Mammary epithelial cell (primary cell): ENCODE measurements at places on chromosomes 6 and 20.

DNA sequence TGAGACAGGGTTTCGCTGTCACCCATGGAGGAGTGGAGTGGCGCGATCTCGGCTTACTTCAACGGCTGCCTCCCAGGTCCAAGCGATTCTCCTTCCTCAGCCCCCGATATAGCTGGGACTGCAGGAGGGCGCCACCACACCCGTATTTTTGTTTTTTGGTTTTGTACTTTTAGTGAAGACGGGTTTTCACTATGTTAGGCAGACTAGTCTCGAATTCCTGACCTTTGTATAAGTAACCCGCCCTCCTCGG lies 115.4 kb upstream of the BTN3A2 start:
- DNase-seq: peak; percentile 48

- no peak for DNase-seq
These were observed 29.8 kb upstream of the CCN2 start for GRCh38 chr6:131980791-131981623.

GRCh38 chr6:132390017-132390416 lies 11.3 kb downstream of the MOXD1 start:
- no peak for DNase-seq

- DNase-seq: no peak
These were observed 5.4 kb upstream of the RAB44 start for GRCh38 chr6:36692220-36692619.

DNA sequence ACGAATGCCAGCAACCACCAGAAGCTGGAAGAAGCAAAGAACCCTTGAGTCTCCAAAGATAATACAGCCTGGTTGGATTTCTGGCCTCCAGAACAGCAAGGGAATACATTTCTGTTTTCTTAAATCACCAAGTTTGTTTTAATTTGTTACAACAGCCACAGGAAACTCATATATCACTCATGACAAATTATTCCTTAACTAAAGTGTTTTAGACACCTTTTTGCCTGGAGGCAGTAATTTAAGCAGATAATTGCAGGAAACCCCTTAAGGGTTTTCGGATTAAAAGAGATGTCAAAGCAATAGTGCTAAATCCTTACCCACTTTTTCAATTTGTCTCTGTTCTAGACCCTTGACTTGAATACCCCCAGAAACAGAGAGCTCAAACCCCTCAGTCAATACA lies 1050.0 kb downstream of the EPHA7 start:
- no peak for DNase-seq

GRCh38 chr6:125753218-125753936 lies 3.9 kb downstream of the HEY2 start:
- no peak for DNase-seq

- no peak for DNase-seq
These were observed 2.4 kb upstream of the BPIFA2 start for GRCh38 chr20:33165416-33166055.

- DNase-seq: no peak
These were observed 64.6 kb upstream of the MCM9 start for GRCh38 chr6:118999494-119000040.

GRCh38 chr6:88804701-88805100 lies 158.7 kb downstream of the RNGTT start:
- DNase-seq: no peak

DNA sequence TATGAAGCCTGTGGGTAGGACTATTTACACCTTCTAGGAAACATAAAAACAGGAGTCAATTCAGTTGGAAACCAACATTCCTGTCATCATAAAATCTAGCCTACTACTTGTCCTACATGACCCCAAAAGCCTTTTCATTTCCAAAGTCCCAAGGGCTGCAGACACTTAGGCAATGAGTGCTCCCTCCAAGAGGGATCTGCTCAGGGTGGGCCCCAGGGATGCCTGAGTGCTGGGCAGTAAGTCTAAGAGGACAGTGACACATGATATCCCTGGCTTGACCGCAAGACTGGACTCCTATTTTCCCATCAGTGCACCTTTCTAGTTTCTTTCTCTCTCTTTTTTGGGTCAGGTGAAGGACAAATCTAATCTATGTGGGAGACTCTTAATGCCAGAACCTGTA lies 1101.3 kb downstream of the GRIK2 start:
- DNase-seq: no peak

GRCh38 chr6:36822506-36823269 lies 16.6 kb downstream of the CPNE5 start:
- no peak for DNase-seq

- no peak for DNase-seq
These were observed 706.5 kb upstream of the MAN1A1 start for GRCh38 chr6:120056085-120056484.

- no peak for DNase-seq
These were observed 1012.1 kb downstream of the KIF16B start for GRCh38 chr20:15561070-15561569.

DNA sequence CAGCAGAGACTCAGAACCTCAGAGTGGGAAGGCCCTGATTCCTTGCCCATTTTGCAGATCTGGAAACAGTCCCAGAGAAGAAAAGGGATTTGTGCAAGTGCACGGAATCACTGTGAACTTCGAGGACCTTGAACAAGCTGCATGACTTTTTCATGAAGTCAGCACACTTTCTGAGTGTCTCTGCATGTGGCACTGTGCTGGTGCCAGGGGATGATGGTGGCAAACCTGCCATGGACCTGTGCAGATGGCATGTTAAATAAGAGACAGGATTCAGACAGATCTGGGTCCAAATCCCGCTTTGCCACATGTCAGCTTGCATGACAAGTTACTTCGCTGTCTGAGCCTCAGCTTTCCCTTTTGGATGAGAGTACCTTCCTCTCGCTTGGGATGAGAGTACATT lies 26.8 kb downstream of the ZNF831 start:
- DNase-seq: no peak

DNA sequence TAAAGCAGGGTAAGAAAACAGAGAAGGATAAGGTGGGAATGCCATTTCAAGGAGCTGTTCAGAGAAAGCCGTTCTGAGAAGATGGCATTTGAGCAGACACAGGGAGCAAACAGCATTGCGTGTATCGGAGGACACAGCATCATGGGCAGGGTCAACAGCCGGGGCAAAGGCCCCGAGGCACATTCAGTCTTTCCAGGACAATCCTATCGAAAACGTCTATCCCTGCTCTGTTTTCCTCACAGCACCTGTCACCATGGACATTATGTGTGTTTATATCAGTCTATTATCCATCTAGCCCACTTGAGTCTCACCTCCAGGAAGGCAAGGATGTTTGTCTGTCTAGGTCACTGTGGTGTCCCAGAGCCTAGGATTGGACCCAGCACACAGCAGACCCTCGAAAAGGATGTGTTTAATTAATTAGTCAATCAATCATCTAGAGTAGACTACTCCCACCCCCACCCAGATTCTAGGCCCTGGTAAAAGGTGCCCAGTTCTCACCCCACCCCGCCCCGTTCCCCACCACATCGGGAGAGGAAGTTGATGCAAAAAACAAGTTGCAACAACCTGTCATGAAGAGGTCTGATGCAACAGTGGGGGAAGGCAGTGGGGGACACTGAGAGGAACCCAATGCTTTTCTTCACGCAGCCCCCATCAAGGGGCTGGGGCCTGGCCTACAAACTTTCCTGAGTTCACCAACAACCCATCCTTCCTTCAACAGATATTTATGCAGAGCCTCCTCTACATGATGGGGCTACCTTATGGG lies 66.6 kb downstream of the PREX1 start:
- DNase-seq: no peak

DNA sequence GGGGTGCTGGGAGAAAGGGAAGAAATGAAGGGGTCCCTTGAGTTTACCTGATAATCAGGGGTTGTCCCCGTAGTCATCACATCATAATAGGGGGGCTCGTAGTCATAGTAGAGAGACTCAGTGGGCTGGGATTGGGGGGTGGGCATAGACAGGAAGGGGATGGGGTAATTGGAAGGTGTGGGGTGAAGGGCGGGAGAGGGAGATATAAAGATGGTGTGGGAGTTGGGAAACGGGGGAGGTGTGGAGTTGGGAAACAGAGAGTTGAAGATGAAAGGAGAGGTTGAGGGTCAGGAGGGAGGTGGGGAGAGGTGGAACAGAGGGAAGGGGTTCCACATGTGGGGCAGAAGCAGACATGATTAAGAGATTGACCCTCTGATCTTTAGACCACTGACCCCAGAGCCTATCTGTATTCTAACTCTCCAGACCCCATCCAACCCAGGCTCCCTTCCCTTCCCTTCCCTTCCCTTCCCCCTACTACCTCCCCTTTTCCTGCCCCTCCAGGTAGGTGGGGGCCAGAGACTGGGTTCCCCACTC lies 6.5 kb downstream of the COL11A2 start:
- no peak for DNase-seq

GRCh38 chr20:47118641-47119040 lies 224.0 kb downstream of the EYA2 start:
- DNase-seq: no peak

GRCh38 chr6:624979-625378 lies 31.9 kb downstream of the HUS1B start:
- no peak for DNase-seq

DNA sequence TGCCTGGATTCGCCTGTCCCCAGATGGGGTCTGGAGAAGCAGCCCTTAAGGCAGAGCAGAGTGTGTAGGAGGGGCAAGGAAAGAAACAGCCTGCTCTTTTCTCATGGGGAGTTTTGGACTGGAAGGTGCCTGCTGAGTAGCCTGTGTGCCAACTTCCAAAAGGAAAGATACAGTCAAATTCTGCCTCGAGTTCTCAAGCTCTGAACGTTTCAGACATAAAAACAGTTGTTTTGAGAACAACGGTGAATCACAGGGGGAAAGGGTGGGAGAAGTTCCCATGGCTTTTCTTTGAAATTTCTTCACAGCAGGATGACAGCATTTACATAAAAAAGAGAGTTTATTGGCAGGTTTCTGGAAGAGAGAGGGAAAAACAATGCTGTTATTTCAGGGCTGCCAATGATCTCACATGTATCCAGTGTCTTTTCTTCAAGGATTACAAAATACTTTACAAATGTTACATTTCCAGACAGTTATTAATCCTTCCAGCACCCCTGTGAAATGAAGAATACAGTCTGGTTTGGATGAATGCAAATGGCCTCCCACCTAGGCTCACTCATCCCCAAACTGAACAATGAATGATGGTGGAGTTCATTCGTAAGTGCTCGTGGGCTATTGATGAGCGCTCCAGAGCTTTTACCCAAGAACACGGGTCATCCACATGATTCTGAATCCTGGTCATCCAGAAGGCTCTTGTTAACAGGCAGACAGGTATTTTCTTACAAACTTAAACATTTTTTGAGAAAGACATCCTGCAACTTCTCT lies 33.8 kb upstream of the ECI2 start:
- DNase-seq: no peak

GRCh38 chr6:156068881-156069280 lies 613.2 kb upstream of the NOX3 start:
- no peak for DNase-seq

DNA sequence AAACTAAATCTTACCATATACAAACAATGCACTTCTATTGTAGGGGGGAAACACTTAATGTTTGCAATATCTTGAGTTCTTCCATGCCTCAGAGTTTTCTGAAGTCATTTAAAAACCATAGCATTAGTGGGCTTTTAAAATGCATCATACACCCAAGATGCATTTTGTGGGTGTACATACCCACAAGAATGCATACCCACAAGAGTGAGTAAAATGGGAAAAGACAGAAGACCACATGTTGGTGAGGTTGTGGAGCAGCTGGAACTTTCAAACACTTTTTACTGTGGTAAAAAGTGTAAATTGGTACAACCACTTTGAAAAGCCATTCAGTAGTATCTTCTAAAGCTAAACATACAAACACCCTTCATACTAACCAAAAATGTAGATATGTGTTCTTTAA lies 57.5 kb downstream of the CYB5R4 start:
- peak; percentile 7 for DNase-seq

- peak; percentile 24 for DNase-seq
These were observed 25.0 kb downstream of the HEBP2 start for GRCh38 chr6:138428944-138429598.

- DNase-seq: no peak
These were observed 100.8 kb downstream of the OR2B2 start for GRCh38 chr6:27811451-27811772.

GRCh38 chr20:45041464-45042337 lies 59.2 kb downstream of the KCNS1 start:
- DNase-seq: peak; percentile 83

DNA sequence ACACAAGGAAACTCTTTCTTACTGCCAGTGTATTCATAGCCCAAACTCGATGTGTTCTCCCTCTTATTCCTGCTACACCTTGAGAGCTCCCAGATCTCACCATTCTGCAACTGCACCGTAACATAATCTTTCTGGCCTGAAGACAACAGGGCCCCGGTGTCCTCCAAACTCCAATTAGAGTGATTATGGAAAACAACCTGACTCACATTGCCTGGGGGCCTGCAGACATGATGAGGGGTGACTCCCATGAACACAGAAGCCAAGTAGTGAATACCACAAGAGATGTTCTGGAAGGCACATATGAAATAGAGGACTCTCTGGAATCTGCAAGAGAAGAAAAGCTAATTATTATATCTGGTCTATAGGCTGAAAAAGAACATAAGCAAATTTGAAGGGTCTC lies 19.7 kb downstream of the SLC22A16 start:
- peak; percentile 40 for DNase-seq

DNA sequence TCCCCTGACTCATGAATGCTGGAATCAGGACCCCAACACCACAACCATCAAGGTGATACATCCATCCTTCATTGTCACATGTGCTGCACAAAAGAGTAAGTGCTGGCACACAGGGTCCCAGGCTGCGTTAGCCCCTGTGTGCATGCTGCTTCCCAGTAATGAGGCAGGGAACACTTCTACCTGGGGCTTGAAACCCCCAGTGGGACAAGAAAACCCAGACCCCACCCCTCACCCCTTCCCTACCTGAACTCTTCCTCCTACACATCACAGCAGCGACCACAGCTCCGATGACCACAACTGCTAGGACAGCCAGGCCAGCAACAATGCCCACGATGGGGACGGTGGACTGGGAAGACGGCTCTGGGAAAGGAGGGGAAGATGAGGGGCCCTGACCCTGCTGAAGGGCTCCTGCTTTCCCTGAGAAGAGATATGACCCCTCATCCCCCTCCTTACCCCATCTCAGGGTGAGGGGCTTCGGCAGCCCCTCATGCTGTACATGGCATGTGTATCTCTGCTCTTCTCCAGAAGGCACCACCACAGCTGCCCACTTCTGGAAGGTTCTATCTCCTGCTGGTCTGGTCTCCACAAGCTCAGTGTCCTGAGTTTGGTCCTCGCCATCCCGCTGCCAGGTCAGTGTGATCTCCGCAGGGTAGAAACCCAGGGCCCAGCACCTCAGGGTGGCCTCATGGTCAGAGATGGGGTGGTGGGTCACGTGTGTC lies 2.0 kb downstream of the HLA-B start:
- DNase-seq: no peak

DNA sequence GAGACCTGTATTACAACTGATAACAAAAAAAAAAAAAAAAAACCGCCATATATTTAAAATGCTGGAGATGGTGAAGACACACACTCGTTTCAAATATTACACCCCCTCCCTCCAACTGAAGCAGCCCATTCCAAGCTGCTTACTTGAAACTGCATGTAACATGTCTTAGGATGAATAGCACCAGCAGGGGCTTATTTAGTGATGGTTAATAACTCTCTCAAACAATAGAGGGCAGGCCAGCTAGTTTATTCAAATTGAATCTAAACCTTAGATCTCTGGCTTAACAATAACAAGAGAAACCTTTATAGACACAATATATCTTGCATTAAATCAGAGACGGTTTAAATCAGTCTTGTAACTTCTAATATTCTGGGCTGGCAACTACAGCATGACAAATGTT lies 9.3 kb upstream of the JPH2 start:
- no peak for DNase-seq

GRCh38 chr6:119978274-119978889 lies 628.8 kb upstream of the MAN1A1 start:
- DNase-seq: peak; percentile 17

- no peak for DNase-seq
These were observed 3.3 kb downstream of the PCIF1 start for GRCh38 chr20:45937765-45938164.
